GOT3 (cell line): ENCODE measurements at places on chromosomes 7 and 10.
A peak's percentile ranks its signal among the peaks of the same experiment; 100 is the strongest.

DNA sequence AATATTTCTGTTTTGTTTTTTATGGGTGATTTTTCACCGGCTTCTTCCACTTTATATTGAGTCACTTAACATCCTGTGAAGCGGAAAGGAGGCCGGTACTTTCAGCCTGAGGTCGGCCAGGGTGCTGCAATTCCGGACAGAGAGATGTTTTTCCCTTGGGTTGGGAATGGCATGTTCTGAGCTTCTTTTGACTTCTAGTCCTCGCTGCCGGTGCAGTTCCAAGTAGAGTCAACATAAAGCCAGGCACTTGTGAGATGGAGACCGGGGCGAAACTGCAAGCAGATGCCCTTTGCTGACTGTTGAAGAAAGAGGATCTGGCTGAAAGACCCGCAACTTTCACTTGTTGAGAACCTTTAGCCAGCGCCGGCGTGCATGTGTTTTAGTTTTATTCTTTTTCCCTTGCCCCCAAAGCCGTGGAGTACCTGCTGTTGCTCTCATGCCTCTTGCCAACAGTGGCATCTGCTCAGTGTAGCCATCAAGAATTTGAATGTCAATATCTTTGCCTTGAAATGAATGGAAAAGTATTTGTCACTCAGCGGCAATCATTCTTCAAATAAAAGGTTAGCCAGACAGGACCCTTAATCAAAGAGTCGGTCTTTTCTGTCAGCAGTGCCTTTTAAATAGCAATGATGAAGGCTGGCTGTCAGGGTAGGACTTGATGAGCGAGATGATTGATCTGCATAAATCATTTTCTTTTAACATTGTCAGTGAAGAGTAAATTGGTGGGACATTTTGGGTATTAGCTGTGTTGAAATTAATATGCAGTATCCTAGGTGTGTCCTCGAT is 351.2 kb downstream of the LRMDA start:
- DNase-seq: no peak

GRCh38 chr10:91415816-91416215 is 5.7 kb downstream of the HECTD2 start:
- no peak for DNase-seq

DNA sequence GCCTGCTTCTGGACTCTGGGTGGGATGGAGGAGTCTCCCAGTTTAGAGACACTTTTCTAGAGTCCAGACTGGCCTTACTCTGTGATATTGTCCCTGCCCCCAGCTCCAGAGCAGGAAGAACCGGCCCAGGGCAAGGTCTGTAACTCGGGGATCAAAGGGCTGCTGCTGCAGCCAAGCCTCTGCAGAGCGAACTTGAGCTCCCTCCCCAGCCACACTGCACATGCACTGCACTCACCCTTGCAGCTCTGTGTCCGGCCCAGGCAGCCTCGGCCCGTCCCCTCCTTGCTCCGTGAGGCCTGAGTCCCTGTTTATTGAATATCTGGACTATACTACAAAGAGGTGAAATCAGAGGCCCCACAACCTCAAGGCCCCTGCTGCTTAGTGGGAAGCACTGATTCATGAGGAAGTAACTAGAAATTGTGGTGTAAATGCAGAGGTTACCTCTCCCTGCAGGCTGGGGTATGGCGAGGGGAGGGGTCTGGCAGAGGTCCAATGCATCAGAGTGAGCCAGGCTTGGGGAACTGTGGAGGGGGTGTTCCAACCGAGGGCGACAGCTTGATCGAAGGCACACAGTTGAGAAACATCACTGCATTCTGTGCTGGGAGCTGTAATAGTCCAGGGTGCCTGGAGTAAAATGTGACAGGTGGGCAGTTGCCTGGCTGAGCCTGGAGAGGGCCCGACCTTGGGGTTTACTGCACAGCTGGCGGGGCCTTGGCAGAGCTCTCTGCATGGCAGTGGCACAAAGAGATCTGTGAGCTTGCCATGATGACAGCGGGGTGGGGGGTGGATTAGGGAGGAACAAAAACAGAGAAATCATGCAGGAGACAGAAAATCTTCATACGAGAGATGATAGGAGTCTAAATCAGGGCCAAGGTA is 49.1 kb downstream of the AOC1 start:
- DNase-seq: no peak

- DNase-seq: no peak
Measured at GRCh38 chr7:129401967-129402860, 32.0 kb upstream of the STRIP2 start.

- peak; percentile 52 for DNase-seq
Measured at GRCh38 chr7:128783143-128783861, 7.7 kb upstream of the OPN1SW start.

GRCh38 chr7:23247046-23247602 is 549 bp downstream of the GPNMB start:
- no peak for DNase-seq

GRCh38 chr7:130047831-130048230 is 3.3 kb downstream of the ZC3HC1 start:
- no peak for DNase-seq

- DNase-seq: no peak
Measured at GRCh38 chr10:3484306-3485056, 300.5 kb downstream of the KLF6 start.

DNA sequence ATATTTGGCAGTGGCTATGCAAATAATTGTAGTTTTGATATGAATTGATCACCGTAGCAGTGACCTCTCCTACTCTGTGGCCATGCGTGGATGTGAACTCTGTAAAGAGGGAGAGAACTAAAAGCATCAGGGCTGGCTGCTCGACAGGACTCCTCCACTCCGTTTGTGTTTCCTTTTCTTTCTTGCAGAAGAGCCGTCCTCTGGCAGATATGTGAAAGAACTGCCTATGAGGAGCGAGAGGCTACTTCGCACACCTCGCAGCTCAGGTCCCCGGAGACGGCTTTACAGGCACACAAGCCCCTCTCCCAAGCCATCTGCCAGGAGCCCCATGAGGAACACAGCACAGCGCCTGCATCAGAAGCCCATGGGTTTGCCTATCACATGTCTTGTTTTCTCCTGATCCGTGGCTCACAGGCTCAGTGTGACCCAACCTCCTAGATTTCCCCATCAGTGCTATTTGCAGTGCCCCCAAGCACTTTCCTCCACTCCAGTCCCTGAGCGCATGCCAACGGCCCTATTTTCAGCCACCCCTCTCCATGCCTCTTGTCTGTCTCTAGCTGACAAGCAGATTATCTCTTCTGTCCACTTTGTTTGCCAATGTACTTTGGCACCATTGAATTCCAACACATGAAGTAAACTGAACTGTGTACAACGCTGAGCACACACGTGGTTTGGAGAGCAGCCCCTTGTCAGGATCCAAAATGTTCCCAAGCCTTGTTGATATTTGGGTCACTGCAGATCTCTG is 164.3 kb upstream of the AKR1E2 start:
- DNase-seq: no peak

GRCh38 chr7:44136731-44137130 is 4.4 kb downstream of the MYL7 start:
- DNase-seq: no peak

DNA sequence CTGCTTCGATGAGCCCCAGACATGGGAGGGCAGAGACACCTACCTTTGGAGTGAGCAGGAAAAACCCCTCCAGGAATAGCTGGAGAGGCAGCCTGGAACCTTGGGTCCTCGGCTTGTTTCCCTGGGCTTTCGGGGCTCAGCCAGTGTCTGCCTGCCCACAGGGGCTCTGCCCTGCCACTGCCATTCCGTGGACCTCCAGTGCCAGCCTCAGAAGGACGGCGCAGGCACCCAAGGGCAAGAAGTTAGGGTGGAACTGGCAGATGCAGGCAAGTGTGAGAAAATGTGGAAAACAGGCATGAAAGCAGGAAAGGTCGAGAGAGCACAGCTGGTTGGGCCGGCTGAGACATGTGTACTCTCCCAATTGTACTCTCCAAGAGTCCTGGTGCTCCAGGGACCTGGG is 281.5 kb downstream of the GRID1 start:
- no peak for DNase-seq

- DNase-seq: no peak
Measured at GRCh38 chr7:92448205-92448747, 994 bp downstream of the GATAD1 start.

GRCh38 chr10:65394502-65395297 is 1531.1 kb upstream of the LRRTM3 start:
- no peak for DNase-seq

GRCh38 chr7:2608921-2609411 is 22.8 kb upstream of the TTYH3 start:
- DNase-seq: no peak

- no peak for DNase-seq
Measured at GRCh38 chr7:151238190-151238810, 6.0 kb downstream of the CHPF2 start.

DNA sequence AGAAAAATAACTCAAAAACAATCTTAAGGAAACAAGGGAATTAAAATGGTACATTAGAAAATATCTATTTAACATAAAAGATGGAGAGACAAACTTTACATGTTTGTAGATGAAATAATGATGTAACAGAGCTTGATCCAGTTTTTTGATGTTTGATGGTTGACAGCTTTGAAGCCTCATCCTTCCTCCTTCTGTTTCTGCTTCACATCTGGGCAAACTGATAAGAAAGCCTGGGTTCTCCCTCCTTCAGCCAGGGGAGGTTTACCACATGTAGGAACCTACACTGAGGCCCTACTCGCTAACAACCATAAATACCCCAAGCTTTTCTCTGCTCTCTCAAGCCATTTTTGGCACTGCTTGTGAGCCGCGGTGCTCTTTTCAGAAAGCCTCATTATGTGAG is 82.8 kb upstream of the ZNF32 start:
- no peak for DNase-seq

GRCh38 chr10:106392778-106393177 is 771.7 kb downstream of the SORCS1 start:
- no peak for DNase-seq

DNA sequence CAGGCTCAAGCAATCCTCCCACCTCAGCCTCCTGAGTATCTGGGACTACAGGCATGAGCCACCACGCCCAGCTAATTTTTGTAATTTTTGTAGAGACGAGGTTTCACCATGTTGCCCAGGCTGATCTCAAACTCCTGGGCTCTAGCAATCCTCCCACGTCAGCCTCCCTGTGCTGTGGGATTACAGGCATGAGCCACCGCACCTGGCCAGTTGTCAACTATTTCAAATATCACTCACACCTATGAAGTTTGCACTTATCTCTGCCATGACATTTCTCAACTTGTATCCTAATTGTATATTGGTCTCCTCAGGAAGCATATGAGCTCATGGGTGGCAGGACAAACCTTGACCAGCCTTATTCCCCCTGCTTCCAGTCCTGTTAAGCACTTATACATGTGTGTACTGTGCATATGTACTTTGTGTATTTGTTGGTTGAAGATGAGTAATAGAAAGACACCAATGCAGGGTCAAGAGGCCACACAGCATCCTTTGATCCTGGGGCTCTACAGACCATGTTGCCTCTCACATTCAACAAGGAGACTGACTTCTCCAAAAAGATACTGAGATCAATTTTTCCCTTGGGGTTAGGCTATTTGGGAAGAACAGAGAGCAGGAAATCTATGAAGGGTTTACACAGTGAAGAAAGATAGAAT is 82.2 kb downstream of the SLC16A9 start:
- DNase-seq: no peak

DNA sequence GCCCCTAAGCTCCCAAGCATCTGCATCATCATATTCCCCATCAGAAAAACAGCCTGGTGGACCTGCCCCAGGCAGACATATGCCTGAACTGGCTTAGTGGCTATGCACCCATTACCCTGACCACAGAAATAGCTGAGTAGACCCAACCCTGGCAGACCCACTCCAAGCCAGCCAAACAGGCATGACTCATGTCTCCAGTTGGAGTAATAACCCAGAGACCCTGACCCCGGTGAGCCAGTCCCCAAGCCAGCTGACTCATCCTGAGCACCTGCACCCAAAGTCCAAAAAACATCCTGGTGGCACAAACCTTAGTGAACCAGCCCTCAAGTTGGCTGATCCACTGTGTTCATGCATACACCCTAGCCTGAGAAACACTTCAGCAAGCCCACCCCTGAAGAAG is 555.9 kb downstream of the GRID1 start:
- DNase-seq: no peak
